ENCODE measurements at places on chromosomes 12 and 14.

DNA sequence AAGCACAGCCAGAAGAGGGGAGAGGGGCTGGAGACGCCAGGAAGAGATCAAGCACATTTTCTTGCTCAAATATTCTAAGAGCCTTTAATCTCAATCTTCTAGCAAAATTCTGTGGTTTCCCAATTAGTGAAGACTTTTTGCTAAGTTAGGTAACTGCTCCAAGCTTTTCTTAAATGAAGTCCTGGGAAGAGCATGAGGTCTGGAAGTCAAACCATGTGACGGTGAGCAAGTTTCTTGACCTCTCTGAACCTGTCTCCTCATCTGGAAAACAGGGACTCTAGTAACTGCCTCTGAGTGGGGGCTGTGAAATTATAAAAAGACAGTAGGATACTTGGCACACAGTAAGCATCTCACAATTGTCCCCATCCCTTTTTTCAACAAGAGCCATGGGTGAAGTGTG, 24.1 kb downstream of the BDKRB1 start:
- H3K4me1 ChIP-seq, result no peaks in the 10 kb centered on the region
- H3K4me3 ChIP-seq, result no peak overlapping the region
- no peaks in the 10 kb centered on the region for H3K36me3 ChIP-seq
- no peak overlapping the region for H3K27ac ChIP-seq
- H3K27me3 ChIP-seq, result no peaks in the 10 kb centered on the region

DNA sequence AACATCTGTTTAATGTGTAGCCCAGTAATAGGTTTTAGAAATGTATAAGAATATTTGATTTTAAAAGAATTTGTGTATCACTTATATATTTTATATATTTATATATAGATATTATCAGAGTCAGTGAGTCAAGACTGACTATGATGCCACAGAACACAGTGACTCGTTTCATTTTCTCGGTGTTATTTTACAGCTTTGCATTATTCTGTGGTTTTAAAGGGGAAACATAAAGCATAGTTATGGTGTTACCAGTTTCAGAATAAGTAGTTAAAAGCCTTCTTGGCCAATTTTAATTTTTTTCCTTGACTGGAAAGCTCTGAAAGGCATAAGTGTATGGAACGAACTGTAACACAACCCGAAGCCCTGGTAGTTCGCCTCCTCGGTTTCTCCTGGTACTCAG, 91.0 kb downstream of the GRIP1 start:
- DNase-seq, result no peak
- H3K36me3 ChIP-seq, result no peaks in the 10 kb centered on the region
- H3K4me3 ChIP-seq, result no peak overlapping the region
- H3K4me1 ChIP-seq, result no peaks in the 10 kb centered on the region
- H3K27ac ChIP-seq, result no peak overlapping the region

GRCh38 chr12:46572644-46573346, 200.2 kb upstream of the SLC38A2 start:
- H3K36me3 ChIP-seq, result no peaks in the 10 kb centered on the region
- no peak for DNase-seq
- H3K4me3 ChIP-seq, result no peak overlapping the region
- peaks cover 7% of the 10 kb centered on the region for H3K4me1 ChIP-seq
- H3K27me3 ChIP-seq, result no peaks in the 10 kb centered on the region

DNA sequence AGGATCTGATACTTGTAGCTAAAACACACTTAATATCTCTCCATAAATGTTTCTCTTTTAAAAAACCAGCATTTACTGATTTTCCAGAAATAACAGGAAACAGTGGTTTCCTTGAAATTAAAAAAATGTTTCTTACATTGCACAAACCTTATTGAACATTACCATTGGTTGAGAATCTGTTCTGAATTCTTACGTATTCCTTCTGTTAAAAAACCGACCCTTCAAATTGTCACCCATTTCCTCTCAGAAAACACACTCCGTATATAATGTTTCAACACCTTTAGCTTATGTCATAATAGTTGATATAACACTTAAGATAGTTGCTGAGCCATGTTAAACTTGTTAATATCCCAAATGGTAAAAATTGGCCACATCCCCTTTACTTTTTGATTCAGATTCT, 51.2 kb downstream of the MSRB3 start:
- H3K27me3 ChIP-seq, result no peaks in the 10 kb centered on the region
- H3K36me3 ChIP-seq, result no peaks in the 10 kb centered on the region
- H3K27ac ChIP-seq, result peak overlapping the region; percentile 7
- no peak overlapping the region for H3K4me3 ChIP-seq
- no peak for DNase-seq
- peaks cover 57% of the 10 kb centered on the region for H3K4me1 ChIP-seq

- H3K36me3 ChIP-seq, result no peaks in the 10 kb centered on the region
- H3K27ac ChIP-seq, result no peak overlapping the region
- H3K4me3 ChIP-seq, result no peak overlapping the region
- no peaks in the 10 kb centered on the region for H3K4me1 ChIP-seq
Observed at GRCh38 chr12:131153016-131153415, 199.3 kb downstream of the ADGRD1 start.

GRCh38 chr12:78086553-78087362, 256.1 kb downstream of the NAV3 start:
- no peaks in the 10 kb centered on the region for H3K4me1 ChIP-seq
- no peak overlapping the region for H3K4me3 ChIP-seq
- no peak overlapping the region for H3K27ac ChIP-seq
- H3K27me3 ChIP-seq, result no peaks in the 10 kb centered on the region
- DNase-seq, result no peak

DNA sequence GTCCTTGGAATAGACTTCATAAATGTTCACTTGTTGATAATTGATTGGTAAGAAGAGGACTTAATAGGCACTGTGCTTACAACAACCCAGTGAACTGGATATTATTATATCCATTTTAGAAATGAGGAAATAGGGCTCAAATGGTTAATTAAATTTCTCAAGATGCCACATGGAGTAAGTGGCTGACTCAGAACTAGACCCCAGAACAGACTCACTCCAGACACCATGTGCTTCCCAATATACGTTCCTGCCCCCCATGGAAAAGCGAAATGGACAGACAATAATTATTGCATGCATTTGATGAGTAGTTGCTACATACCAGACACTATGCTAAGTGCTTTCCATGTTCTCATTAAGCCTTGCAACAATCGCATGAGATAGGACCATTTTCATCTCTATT, 895 bp upstream of the ANKS1B start:
- H3K4me3 ChIP-seq, result peak overlapping the region; percentile 85
- H3K27ac ChIP-seq, result no peak overlapping the region
- H3K4me1 ChIP-seq, result 0 out of 2 replicates have a peak, but pooled peaks cover 3% of the 10 kb centered on the region
- no peaks in the 10 kb centered on the region for H3K36me3 ChIP-seq

Data from SJCRH30 (cell line).